ENCODE measurements at places on chromosomes 7 and 10.

- DNase-seq, result no peak
Observed at GRCh38 chr10:4837551-4837950, 11.5 kb downstream of the AKR1E2 start.

- DNase-seq, result no peak
Observed at GRCh38 chr10:3064423-3064822, 2.9 kb upstream of the PFKP start.

- no peak for DNase-seq
Observed at GRCh38 chr10:102795453-102796406, 41.5 kb downstream of the CYP17A1 start.

- no peak for DNase-seq
Observed at GRCh38 chr7:418636-419280, 100.9 kb downstream of the PDGFA start.

DNA sequence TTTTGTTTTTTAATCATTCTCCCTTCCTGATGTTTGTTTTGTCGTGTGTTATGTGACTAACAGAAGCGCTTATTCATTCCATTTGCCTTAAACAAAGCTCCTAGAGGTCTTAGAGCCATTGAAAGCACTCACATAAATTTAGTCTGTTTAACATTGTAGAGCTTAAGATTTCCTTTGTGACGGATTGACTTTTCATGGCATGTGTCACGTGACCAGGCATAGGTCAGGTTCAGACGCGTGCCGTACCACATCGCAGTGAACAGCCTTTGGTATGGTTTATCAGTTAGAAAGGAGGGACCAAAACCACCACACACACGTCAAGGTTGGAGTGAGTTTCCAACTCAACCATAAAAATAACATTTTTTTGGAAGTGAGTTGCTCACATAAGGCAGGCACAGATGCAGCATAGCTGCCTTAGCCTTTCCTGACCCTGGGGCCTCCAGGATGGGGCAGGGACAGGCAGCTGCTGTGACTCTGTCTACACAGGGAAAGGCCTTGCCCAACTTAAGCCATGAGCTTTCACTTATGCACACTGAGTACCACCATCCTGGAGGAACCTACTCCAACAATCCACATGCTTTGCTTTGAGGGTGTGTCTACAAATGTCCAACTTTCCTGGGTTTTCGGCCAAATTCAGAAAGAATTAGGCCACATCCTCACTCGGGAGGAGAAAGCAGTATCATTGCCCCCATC, 55.5 kb downstream of the WDFY4 start:
- DNase-seq, result no peak

All from BJ (cell line).